Activated naive CD4-positive, alpha-beta T cell (primary cell): ENCODE measurements at places on chromosomes 6 and 20.

GRCh38 chr6:44431118-44431725 is 43.7 kb downstream of the CDC5L start:
- DNase-seq: no peak

GRCh38 chr6:766625-767024 is 73.7 kb upstream of the EXOC2 start:
- no peak for DNase-seq

DNA sequence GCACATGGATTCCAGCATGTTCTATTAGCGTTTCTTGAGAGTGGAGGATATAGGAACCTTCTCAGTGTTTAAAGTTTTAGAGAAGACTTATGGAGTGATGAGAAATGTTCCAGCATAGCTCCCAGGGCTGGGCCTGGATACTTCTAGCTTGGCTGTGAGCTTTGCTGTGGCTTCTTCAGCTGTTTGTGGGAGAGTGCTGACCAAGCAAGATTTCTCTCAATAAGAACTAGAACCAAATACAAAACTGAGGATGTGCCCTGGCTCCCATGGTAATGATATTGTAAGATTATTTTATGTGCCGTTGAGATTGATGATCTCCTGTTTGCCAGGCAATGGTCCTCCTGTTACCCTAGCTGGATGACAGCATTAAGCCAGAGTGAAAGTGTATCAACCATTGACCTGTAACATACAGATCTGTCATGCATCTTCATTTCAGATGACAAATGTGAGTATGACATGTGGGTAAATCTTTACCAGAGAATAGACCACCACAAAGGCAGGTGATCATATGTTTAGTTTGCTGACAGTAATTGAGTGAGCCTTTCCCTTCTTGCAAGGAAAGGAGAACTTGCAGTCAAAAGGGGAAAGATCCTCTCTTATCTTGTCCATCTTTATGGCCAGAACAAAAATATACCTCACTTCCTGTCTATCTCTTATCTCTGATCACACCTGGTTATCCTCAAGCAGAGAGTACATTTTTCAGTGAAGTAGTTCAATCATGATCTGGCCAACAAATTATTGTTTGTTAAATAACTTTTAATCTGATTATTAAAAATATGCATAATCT is 180.1 kb downstream of the SLC24A3 start:
- no peak for DNase-seq

- DNase-seq: no peak
Measured at GRCh38 chr6:143099647-143100046, 39.0 kb downstream of the AIG1 start.

GRCh38 chr6:153001767-153002612 is 519 bp downstream of the MTRF1L start:
- no peak for DNase-seq

DNA sequence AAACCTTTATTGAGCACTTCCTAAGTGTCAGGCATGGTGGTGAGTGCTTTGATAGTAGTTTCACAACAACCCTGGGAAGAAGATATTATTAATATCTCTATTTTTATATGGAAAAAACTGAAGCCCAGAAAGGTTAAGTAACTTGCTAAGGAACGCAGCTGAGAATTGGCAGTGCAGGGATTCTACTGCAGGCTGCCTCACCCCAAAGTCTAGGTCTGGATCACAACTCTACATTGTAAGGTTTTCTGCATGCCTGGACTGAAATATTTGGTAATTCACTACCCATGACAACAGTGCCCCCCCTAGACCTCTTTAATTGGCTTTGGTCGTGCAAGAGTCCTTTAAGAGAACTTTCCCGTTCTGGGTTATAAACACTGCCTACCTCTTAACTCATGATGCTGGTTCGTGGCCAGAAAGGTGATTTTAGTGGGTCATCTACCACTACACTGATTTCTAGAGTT is 67.1 kb upstream of the KCNQ5 start:
- no peak for DNase-seq

GRCh38 chr6:108750801-108751200 is 97.4 kb upstream of the ARMC2 start:
- DNase-seq: no peak

GRCh38 chr6:90811596-90812226 is 224.8 kb upstream of the MAP3K7 start:
- DNase-seq: no peak

DNA sequence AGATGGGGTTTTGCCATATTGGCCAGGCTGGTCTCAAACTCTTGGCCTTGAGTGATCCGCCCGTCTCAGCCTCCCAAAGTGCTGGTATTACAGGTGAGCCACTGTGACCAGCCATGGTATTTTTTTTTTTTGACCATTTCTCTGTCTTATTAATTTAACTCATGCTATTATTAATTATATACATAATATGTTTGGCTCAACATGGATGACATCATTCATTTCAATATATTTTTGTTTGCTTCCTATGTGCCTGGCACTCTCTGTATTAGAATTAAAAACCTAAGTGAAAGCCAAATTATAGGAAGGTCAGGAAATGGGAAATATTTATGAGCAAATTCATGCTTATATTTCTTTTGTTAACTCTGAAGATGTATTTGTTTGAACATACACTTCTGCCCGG is 55.8 kb upstream of the AKIRIN2 start:
- no peak for DNase-seq

GRCh38 chr6:91196729-91197128 is 609.9 kb upstream of the MAP3K7 start:
- DNase-seq: no peak

DNA sequence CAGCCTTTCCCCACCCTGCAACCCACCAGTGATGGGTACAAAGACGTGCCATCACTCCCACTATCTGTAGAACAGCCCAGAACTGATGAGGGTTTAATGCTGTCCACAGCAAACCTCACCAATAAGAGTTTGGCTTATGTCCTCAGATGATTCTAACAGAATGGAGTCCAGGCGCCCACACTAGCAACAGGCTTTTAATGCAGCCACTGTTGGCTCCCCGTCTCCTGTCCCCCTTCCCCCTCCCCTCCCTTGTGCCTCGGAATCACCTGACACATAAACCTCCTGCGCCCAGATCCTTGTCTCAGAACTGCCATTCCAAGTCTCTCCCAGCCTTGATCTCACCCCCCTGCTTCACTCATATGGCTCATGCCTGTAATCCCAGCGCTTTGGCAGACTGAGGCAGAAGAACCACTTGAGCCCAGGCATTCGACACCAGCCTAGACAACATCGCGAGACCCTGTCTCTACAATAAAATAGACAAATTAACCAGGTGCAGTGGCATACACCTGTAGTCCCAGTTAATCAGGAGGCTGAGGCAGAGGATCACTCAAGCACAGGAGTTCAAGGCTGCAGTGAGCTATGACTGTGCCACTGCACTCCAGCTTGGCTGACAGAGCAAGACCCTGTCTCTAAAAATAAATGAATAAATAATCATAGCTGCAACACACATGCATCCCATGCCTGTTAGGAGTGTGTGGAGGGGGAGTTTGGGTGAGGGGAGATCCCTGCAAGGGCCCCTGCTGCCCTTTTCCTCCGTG is 85.6 kb downstream of the SNX5 start:
- DNase-seq: no peak

- no peak for DNase-seq
Measured at GRCh38 chr6:3233904-3234303, 6.5 kb upstream of the TUBB2B start.

DNA sequence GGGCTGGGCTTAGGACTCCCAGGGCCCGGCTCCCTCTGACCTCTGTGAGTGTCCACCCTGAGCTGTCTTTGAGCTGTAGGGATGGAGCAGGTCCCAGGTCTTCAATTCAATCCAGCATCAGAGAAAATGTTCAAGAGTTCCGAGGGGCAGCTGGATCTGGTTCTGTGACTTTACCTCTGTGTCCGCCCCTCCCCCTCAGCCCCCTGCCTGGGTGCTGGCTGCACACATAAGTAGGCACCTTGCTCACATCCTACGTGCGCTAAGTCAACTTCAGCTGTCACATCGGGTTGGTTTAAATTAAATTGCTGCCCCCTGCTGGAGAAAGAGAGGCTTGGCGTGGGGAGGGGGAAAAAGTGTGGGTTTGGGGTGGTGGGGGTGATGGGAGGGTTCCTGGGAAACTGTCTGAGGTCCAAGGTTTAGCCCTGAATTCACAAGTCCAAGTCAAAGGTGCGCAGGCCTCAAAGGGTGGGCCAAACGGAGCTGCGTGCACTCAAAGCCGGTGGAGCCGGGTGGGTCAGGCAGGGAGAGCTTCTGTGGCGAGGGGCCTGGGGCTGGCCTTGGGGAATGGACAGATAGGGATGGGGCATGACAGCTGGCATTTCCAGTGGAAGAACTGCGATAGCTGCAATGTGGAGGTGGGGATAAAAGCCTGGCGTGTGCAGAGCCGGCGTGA is 3.0 kb downstream of the WFDC5 start:
- DNase-seq: no peak

DNA sequence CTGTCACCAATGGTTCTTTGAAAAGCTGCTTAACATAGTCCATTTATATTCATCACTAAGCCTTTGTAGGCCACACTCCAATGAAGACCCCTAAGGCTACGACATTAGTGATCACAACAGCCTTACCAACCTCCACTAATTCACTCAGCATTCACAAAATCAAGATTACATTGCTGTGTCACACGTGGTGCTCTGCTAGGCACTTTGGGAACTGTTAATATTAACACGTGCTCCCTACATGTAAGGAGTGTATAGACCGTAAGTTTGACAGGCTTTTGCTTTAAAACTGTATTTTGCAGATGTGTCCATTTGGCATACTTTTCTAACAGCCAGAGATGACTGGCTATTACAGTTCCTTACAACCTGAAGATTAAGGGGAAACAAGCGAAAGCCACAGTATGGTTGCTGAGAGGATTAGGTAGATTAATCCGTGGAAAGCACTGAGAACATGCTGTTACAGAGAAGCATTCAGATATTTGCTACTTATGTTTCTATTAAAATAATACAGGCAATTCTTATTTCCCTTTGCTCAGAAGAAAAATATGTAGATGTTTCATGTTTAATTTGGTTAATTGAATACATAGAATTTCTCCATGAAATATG is 69.7 kb downstream of the SAMD3 start:
- DNase-seq: no peak

DNA sequence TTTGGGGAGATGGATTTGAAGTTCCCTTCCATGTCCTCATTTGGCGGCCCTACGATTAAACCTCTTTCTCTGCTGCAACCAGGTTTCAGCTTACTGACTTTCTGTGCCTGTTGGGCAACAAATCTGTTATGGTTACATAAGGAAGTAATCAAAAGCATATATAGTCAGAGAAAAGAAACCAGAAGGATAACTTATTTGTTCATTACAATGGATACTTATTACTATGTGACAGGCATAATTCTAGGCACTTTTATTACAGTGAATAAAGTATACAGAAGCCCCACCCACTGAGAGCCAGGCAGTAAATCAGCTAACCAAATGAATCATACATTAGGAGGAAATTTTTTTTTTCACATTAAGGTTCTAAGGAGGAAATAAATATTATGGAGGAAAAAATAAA is 9.6 kb upstream of the TRIM31 start:
- DNase-seq: no peak

GRCh38 chr6:14925025-14925698 is 320.7 kb upstream of the JARID2 start:
- DNase-seq: no peak

DNA sequence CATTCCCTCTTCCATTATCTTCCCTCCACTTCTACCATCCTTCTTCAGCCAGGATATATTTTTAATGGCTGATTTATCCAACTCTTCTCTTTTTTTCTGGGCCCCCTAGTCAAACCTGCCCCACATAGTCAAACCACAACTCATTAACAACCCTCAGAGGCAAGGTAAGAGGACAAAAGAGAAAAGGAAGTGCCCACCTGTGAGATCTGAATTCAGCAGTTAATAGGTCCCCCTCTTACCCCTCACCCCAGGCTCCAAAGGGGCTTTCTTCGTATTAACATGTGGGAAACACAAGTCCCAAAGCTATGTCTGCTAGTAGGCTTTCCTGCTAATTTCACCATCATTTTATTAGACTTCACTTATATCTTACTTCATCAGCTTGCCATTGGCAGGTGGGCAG is 44.1 kb upstream of the TSPYL1 start:
- no peak for DNase-seq

GRCh38 chr6:135644394-135644793 is 146.9 kb upstream of the AHI1 start:
- DNase-seq: no peak

- no peak for DNase-seq
Measured at GRCh38 chr20:59019217-59019616, at the start of gene TUBB1. TSS of gene TUBB1 (plus strand) at chr20:59019429. CDS start at chr20:59019523, 94 bp downstream.

- no peak for DNase-seq
Measured at GRCh38 chr6:106112433-106112832, 26.3 kb downstream of the PRDM1 start.

DNA sequence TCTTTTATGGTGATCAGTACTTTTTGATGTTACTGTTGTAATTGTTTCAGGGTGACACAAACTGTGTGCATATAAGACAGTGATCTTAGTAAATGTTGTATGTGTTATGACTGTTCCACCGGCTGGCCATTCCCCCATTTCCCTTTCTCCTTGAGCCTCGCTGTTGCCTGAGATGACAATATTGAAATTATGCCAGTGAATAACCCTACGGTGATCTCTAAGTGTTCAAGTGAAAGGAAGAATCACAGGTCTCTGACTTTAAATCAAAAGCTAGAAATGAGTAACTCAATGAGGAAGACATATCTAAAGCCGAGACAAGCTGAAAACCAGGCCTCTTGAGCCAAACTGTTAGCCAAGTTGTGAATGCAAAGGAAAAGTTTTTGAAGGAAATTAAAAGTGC is 32.3 kb downstream of the TULP4 start:
- DNase-seq: no peak
